Mucosa of descending colon (tissue), 3 donors: ENCODE measurements at places on chromosomes 7 and 10.
A peak's percentile ranks its signal among the peaks of the same experiment; 100 is the strongest.

- no peak for DNase-seq
Observed at GRCh38 chr7:126370038-126370668, 882.6 kb downstream of the GRM8 start.

DNA sequence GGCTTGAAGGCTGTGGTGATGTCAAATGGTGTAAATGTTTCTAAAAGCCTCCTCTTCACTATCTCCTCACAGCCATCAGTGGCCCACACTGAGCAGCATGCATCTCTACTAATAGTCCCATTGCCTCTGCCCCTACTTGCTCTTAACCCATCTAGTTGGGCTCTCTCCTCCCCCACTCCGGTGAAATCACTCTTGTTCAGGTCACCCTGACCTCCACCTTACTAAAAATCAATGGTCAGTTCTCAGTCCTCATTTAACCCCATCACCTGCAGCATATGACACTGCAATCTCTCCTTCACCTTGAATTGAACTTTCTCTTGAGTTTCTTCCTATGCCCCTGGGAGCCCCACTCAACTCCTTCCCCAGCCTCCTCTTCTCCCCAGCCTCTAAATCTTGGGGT is 355.1 kb upstream of the AOAH start:
- no peak for DNase-seq

DNA sequence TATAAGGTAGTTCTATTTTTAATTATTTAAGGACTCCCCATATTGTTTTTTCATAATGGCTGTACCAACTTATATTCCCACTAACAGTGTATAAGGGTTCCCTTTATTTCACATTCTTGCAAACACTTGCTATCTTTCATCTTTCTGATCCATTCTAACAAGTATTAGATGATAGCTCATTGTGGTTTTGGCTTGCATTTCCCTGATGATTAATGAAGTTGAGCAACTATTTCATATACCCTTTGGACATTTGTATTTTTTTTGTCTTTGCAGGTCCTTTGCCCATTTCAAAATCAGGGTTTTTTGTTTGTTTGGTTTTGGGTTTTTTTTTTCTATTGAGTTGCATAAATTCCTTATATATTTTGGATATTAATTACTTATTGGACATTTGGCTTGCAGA is 107.2 kb downstream of the EPC1 start:
- no peak for DNase-seq

- DNase-seq: no peak
Observed at GRCh38 chr7:120582916-120583315, 275.0 kb downstream of the TSPAN12 start.

- DNase-seq: no peak
Observed at GRCh38 chr7:22213081-22213480, 143.9 kb downstream of the RAPGEF5 start.

DNA sequence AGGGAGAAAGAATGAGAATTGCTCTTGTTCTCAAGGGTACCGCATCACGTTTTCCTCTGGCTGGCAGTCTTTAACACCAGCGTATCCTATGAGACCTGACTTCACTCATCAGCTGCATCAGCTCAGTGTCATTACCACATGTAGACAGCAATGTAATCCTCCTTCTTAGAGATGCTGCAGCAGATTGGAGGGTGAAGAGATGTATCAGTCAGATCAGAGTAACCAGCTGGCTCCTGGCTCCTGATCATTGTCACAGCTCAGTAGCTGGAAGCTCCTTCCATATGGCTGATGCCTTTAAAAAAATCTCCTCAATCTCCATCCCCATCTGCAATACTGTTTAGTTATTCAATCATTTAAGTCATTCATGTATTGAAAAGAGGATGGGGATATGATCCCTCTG is 39.7 kb upstream of the EPHB6 start:
- no peak for DNase-seq

DNA sequence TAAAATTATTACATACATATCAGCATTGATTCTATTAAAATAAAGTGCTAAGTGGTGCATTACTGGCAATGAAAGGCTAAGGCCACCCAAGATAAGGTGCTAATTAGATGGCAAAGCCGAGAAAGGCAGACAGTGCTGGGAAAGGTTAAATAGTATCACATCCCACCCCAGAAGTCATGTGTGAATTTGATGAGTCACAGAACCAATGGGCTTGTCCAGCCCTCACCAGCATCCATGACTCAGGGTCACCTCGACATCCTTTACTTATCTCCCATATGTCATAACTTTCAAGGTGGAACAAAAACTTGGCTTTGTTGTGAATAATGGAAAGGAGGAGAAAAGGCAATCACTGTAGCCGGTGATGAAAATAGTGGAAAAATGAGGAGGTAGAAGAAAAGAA is 459.1 kb downstream of the PLXNA4 start:
- DNase-seq: no peak

GRCh38 chr10:44806950-44807349 is 104.2 kb upstream of the TMEM72 start:
- no peak for DNase-seq

GRCh38 chr7:36620166-36620708 is 104.1 kb downstream of the AOAH start:
- no peak for DNase-seq

- no peak for DNase-seq
Observed at GRCh38 chr7:150910996-150911422, 58.7 kb downstream of the AOC1 start.

DNA sequence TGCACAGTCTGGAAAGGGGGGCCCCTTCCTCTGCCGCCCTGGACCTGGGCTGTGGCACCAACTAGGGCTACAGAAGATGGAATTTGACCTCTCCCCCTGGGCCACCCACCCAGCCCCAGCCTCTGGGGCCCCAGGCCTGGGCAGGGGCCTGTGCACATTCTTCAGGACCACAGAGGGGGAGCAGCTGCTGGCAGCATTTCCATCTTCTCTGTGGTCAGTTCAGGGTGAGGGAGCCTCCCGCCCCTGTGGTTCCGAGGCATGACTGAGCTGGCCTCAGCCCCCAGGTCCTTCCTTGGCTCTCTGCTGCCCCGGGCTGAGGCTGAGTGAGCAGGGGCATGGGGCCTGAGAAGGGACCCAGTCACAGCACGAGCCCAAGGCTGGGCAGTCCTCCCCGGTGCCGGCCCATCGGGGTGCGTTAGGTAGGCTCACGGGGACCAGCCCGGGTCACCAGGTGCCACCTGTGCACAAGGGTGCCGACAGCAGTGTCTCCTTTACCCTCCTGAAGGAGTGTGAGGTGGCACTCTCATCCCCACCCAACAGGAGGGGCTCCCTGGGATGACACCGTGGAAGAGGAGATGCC is 63.2 kb downstream of the UNCX start:
- peak; percentile 37 for DNase-seq

DNA sequence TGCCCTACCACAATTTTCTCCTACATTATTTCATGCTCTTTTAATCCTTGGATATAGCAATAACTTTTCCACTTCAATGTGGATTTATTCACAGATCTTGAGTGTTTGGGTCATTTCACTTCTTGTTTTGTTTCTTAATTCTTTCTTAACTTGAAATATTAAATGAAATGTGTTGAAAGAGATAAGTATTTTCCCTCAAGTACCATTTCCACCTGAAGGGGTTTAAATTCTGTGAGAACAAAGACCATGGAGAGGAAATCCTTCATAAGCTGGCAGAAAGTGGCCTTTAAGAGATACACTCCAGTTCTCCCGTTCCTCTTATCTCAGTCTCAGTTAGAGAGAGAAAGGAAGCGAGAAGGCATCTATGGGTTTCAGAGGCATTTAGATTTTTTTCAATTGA is 14.1 kb upstream of the DLD start:
- DNase-seq: no peak

DNA sequence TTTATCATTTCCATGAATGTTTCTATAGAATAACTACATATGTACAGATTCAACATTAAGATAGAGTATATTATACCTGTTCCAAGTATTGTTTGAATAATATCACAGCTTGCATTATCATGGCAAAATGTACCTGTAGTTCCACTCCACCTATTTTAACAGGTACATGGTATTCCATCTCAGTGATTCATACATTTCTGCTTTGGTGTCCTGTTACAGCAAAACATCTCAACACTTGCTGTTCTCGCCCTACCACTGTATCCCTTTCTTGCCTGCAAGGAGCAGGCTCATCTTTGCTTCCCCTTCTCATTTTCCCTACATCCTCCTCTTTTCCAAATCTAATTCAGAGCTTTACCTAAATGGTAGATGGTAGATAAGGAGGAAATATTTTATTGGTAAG is 27.1 kb upstream of the SGCE start:
- no peak for DNase-seq

- DNase-seq: no peak
Observed at GRCh38 chr10:1464881-1465417, 272.4 kb downstream of the ADARB2 start.

DNA sequence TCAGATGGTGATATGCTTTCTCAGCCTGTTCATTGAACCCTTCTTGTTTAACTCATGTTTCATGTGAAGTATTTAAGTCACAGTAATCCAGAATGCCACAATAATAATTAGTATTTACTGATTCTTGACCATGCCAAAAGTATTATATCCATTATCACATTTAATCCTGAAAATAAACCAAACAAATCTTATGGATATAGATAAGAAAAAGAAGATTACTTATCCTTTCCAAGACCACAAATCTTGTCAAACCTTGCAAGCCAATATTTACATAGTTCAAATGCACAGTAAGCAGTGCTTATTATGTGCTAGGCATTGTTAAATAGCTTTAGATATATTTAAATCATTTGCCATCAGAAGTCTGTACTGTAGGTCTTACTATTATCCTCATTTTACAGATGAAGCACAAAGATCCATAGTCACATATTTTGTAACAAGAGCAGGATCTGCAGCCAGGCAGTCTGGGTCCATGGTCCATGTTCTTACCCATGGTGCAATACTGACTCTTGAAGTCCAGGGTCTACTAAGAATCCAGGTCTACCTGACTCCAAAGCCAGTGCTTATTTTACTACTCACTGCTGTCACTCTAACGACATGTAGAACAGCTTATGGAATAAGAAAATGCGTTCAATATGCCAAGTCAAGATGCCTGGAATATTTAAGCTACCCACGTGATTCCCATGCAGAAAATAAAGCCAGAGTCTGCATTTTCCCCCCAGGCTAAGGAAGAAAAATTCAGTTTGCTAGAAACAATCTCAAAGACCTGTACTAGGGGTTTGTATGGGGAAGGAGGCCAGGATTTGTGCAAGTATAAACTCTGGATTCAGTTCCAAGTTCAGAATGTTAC is 984.8 kb upstream of the LRRTM3 start:
- DNase-seq: no peak

- no peak for DNase-seq
Observed at GRCh38 chr10:31526681-31527080, 207.7 kb downstream of the ZEB1 start.

DNA sequence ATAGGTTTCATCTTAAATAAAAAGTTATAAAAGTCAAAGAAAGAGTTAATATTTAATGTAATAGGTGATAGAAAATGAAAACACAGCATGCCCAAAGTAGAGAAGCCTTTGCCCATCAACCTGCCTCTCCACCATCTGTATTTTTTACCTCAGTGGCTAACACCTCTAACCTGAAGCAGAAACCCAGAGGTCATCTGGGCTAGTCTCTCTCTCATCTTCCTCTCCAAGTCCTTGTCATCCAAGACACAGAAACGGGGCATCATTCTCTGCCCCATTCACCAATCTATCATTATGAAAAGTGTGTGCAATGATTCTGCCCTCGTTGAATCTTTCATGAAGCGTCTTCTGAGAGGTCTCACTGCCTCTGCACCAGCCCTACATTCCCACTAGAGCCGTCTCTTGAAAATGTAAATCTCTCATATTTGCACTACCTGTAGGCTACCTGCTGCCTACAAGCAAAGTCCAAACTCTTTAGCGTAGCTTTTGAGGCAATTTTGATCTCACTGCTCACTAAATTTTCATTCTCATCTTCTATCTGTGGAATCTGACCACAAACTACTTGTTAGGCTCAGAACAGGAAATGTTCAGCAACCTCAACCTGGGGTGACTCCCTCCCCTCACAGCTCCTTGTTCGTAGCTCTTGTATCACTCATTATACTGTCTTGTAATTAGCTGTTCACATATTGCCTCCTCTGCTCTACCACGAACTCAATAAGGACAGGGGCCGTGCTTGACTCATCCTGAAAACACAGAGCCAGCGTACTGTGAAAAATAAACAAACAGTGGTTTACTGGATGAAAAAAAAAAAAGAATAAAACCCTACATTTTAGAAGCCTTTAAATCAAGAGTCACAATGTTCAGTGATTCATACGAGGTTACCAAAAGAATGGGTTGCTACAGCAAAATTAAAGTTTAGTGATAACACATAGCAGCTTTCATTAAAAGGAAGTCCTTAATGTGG is 83.1 kb downstream of the CTNNA3 start:
- no peak for DNase-seq

DNA sequence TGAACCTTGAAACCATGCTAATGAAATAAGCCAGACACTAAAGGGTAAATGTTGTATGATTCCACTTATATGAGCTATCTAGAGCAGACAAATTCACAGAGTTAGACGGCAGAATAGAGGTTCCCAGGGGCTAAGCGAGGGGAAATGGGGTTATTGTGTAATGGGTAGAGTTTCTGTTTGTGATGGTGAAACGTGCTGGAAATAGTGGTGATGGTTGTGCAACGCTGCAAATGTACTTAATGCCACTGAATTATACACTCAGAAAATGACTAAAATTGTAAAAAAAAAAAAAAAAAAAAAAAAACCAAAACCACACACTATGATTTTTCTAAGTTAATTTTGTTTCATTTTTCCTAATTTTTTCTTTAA is 30.0 kb downstream of the SFXN4 start:
- DNase-seq: no peak

DNA sequence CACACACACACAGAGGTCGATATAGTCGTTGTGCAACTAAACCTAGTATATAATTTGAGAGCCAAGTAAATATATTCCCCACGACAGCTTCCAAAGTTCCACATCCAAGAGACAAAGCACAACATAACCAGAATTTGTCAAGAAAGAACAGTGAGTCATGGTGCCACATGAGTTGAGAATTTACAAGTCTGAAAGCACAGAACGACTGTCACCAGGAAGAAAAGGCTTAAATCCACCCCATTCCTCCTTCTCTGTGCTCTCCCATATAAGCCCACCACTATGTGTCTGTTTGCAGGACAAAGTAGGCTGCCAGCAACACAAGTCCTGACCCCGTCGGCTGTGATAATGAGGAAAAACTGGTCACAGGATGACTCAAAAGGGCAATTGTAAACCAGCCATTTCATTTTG is 32.8 kb downstream of the GSAP start:
- no peak for DNase-seq

GRCh38 chr7:100583132-100584053 is 2.5 kb downstream of the LRCH4 start:
- DNase-seq: peak; percentile 69

GRCh38 chr7:28136885-28137284 is 43.7 kb downstream of the JAZF1 start:
- DNase-seq: no peak

GRCh38 chr7:141354251-141354650 is 197.0 kb upstream of the AGK start:
- no peak for DNase-seq

- no peak for DNase-seq
Observed at GRCh38 chr7:156386097-156386496, 254.5 kb upstream of the RNF32 start.

- DNase-seq: no peak
Observed at GRCh38 chr10:78524342-78524741, 490.7 kb downstream of the RPS24 start.

GRCh38 chr10:48788554-48788953 is 103.9 kb downstream of the WDFY4 start:
- DNase-seq: no peak

- DNase-seq: no peak
Observed at GRCh38 chr10:127036987-127037386, 131.8 kb downstream of the DOCK1 start.
